Type B pancreatic cell (in vitro differentiated cells): ENCODE measurements at places on chromosomes 6 and 20.

DNA sequence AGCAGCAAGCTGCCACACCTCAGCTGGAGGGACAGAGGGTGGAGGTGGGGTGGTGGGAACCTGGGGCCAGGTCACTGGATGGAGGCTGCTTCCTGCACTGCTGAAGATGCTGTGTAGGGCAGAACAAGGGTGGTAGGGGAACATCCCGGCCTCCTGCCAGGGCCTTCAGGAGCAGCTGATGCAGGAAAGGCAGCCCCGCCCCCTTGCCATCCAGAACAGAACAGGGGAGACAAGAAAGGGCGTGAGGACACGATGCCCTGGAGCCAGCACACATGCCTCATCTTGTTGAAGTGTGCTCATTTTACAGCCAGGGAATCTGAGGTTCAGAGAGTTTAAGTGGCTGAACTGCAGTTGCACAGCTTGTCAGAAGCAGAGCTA is 43.1 kb upstream of the PHACTR3 start:
- no peak overlapping the region for H3K27ac ChIP-seq
- no peak for DNase-seq
- no peaks in the 10 kb centered on the region for H3K4me1 ChIP-seq
- H3K36me3 ChIP-seq = no peaks in the 10 kb centered on the region
- H3K27me3 ChIP-seq = peaks cover 31% of the 10 kb centered on the region

DNA sequence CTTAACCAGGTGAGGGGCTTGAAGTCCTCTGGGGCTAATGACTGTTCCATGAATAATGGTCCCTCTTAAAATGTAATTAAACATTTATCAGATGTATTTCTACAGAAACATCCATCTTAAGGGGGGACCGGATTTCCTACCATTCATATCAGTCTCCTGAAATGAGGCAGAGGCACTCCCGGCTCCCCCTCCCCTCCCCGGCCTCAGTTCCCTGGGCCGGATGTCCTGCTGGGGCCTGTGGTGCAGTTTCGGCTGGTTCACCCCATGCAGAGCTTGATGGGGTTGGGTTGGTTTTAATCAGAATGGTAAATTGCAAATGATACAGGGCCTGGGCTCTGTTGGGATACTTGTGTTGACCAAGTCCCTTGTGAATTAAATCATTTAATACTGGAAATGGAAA is 349.4 kb downstream of the PREX1 start:
- H3K36me3 ChIP-seq = no peaks in the 10 kb centered on the region
- no peak for DNase-seq
- H3K4me1 ChIP-seq = peaks cover 24% of the 10 kb centered on the region
- H3K27ac ChIP-seq = no peak overlapping the region
- no peak overlapping the region for H3K4me3 ChIP-seq

- peak overlapping the region; percentile 93 for H3K4me3 ChIP-seq
- H3K27ac ChIP-seq = peak overlapping the region; percentile 90
These were observed 763 bp downstream of the C6orf47 start for GRCh38 chr6:31659649-31660380.

DNA sequence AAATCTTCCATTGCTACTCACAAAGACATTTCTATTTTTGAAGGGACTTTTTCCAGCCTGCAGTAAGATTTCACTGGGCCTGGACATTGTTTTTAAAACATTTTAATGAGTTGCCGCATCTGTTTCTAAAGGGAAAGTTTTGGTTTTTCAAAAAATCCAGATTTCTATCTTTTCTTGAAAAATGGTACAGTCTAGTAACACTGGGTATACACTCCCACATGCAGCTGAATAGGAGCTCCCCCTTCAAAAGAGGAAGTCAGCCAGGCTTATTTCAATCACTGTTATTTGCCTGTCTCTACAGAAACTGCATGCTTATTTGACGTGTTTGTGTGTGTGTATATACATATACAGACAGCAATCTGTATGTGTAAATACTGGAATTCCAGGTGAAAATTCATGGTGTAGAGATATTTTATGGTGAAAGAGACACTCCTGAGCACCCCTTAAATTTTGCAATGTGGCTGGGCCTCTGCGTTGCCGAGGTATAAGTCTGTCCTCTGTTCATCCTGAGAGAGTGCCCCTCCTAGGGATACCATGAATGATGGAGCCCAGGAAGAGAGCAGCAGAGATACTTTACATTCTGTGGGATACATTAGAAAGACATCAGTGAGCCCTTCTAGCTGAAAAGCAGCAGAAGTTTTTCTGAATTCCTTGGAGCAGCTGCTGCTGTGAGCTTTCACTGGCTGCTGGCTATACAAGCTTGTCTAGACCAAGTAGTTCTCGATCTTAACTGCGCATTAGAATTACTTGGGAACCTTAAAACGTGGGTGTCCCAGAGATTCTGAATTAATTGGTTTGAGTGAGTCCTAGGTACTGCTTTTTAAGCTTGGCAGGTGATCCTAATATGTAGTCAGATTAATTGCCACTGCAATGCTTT is 12.0 kb upstream of the ABRACL start:
- H3K4me3 ChIP-seq = no peak overlapping the region
- no peaks in the 10 kb centered on the region for H3K36me3 ChIP-seq
- H3K4me1 ChIP-seq = peaks cover 6% of the 10 kb centered on the region

DNA sequence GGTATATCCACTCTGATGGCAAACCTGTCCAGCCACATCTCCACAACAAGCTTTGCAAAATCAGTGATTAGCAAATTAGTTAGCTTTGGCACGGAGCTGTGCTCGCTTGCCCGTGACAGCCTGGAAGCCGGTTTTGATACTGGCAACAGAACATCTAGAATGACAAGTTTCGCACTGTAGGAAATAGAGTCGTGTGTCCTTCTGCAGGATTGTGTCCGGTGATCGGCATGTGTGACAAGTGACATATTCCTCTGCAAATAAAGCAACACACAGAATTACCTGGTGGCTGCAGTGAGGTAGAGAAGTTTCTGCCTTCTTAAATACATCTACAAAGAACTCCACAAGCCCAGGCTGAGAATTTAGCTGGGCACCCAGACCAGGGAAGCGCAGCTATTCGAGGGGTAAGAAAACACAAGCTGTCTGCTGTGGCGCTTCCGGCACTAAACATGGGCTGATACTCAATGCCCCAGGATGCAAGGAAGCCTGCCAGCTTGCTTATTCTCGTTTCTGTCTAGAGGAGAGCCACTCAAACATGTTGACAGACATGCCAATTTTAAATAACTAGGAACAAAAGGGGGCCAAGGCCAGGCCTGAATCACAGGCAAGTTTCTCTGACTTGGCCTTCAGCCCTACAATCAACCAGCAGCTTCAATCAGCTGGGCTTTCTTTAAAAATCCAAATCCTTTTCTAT is 22.2 kb downstream of the EIF2S2 start:
- H3K27me3 ChIP-seq = no peaks in the 10 kb centered on the region
- no peaks in the 10 kb centered on the region for H3K4me1 ChIP-seq
- no peak overlapping the region for H3K4me3 ChIP-seq
- peaks cover 61% of the 10 kb centered on the region for H3K36me3 ChIP-seq

GRCh38 chr6:75147512-75147911 is 58.3 kb downstream of the COL12A1 start:
- H3K4me1 ChIP-seq = no peaks in the 10 kb centered on the region
- no peak for DNase-seq
- no peaks in the 10 kb centered on the region for H3K27me3 ChIP-seq
- no peak overlapping the region for H3K4me3 ChIP-seq
- no peak overlapping the region for H3K27ac ChIP-seq
- no peaks in the 10 kb centered on the region for H3K36me3 ChIP-seq

GRCh38 chr20:2851086-2851485 is 10.5 kb downstream of the VPS16 start:
- H3K27me3 ChIP-seq = no peaks in the 10 kb centered on the region
- peaks cover 7% of the 10 kb centered on the region for H3K4me1 ChIP-seq
- H3K4me3 ChIP-seq = no peak overlapping the region

DNA sequence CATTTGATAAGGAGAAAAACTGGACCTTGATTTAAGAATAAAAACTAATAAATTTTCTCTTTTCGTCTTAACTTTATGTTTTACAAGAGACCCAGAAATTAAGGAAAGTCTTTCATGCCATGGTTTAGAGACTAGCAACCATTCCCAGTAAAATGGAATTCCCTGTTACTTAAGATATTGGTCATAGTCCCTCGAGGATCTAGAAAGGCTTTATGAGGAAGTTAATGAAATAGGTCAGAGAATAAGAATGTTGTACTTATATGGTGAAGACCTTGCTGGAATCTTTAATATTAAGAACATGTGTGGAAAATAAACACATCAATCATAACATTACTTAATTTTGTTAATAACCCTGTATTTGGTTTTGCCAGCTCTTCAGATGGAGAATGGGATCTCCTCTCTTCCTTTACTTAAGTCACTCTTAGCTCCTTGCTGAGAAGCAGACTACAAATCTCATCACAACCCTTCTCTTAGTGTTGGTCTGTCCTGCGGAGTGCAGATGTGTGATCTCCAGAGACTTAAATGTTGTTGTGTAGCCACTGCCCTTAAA is 382.9 kb downstream of the QKI start:
- no peak overlapping the region for H3K4me3 ChIP-seq
- H3K27ac ChIP-seq = no peak overlapping the region
- H3K36me3 ChIP-seq = no peaks in the 10 kb centered on the region
- no peaks in the 10 kb centered on the region for H3K4me1 ChIP-seq
- no peaks in the 10 kb centered on the region for H3K27me3 ChIP-seq
- DNase-seq = no peak

DNA sequence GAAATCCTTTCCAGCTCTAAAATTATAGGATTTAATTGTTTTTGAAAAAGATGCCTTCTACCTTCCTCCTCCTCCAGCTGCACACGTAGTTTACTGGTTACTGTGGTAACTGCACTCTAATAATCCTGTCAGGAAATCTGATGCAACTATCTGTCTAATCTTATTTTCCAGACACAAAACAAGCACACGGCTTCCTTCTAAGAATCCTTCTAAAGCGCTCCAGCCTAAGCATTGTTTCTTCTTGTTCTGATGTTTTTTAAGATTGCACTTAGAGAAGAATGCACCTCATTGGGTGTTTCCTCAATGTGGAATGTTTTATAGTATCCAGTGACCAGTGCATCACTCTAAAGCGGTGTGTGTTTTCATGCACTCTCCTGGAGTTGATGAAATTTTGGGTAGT is 63.6 kb downstream of the CARMIL1 start:
- no peak for DNase-seq
- H3K27ac ChIP-seq = no peak overlapping the region
- H3K4me1 ChIP-seq = peaks cover 5% of the 10 kb centered on the region

DNA sequence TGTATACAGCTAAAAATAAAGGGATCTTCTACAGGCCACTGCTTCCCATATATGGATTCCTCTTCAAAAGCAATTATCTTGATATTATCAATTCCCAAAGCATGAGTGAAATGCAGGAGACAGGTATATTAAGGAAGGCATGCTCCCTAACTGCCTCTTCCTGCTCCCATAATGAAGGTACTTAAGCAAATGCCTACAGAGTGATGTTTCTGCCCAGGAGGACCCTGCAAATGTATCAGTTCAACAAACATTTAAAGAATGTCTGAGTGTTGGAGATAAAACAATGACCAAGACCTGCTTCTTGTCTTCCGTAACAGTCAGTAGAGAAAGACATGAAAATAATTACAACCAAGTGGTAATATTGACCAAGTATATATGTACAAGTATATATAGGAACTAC is 4.2 kb downstream of the UBE2J1 start:
- H3K27ac ChIP-seq = peak overlapping the region; percentile 57

DNA sequence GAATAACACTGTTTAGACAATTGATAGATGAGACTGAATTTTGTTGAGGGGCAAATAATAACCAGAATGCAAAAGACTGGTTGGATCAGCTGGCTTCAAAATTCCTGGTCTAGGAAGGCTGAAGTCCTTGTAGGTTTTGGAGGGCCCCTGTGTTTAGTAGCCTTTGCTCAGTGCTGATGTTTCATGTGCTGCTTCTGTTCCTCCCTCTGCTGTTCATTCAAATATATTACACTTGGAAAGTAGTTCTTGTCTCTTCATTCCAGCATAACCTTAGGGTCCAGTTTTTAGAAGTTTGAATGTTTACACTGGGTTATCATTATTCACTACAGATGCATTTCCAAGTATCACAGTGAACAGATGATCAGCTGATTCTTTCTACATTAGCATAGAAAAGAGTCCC is 72.5 kb downstream of the FLRT3 start:
- no peak for DNase-seq
- no peak overlapping the region for H3K27ac ChIP-seq
- no peaks in the 10 kb centered on the region for H3K36me3 ChIP-seq
- H3K27me3 ChIP-seq = no peaks in the 10 kb centered on the region
- H3K4me1 ChIP-seq = no peaks in the 10 kb centered on the region

DNA sequence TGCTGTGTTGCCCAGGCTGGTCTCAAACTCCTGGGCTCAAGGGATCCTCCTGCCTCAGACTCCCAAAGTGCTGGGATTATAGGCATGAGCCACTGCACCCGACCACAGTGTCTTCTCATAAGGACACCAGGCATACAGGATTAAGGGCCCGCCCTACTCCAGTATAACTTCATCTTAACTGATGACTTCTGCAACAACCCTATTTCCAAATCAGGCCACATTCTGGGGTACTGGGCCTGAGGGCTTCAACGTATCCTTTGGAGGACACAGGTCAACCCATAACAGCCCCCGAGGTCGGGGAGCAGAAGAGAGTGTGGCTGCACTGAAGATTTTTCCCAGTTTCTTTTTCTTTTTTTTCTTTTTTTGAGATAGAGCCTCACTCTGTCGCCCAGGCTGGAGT is 39.7 kb downstream of the SUN5 start:
- peak; percentile 51 for DNase-seq
- H3K4me1 ChIP-seq = peaks cover 10% of the 10 kb centered on the region
- H3K27me3 ChIP-seq = no peaks in the 10 kb centered on the region
- H3K4me3 ChIP-seq = no peak overlapping the region
- no peaks in the 10 kb centered on the region for H3K36me3 ChIP-seq

GRCh38 chr6:134065706-134066105 is 13.3 kb upstream of the SLC2A12 start:
- DNase-seq = no peak
- H3K36me3 ChIP-seq = no peaks in the 10 kb centered on the region
- peaks cover 14% of the 10 kb centered on the region for H3K4me1 ChIP-seq
- H3K27me3 ChIP-seq = no peaks in the 10 kb centered on the region
- H3K4me3 ChIP-seq = no peak overlapping the region

DNA sequence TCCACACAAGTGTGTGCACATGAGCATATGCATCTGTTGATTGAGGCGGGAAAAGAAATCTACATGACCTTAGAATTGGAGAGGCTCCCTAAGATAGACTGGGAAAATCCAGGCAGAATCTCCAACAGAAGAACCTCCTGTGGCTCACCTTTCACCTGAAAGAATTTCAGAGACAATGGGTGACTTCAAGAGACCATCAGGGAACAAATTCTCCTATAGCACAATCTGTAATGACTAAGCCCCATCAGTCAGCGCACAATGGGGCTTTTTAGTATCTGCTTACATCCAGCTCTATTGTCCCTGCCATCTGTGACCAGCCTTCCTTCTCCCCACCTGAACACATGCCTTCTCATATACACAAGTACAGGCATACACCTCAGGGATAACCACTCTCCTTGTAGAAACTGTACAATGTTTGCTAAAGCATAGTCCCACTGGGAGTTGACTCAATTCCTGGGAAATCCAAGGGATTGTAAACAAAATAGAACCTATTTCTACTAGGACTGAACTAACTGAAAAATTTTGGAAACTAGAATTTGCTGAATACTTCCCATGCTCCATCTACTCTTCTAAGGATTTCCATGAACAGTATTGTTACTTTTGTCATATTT is 150.8 kb upstream of the STXBP5 start:
- peaks cover 4% of the 10 kb centered on the region for H3K4me1 ChIP-seq
- H3K4me3 ChIP-seq = no peak overlapping the region
- H3K27ac ChIP-seq = no peak overlapping the region
- no peak for DNase-seq
- no peaks in the 10 kb centered on the region for H3K36me3 ChIP-seq

- H3K27me3 ChIP-seq = no peaks in the 10 kb centered on the region
- H3K27ac ChIP-seq = no peak overlapping the region
- no peaks in the 10 kb centered on the region for H3K4me1 ChIP-seq
- H3K4me3 ChIP-seq = no peak overlapping the region
- no peak for DNase-seq
These were observed 173.5 kb upstream of the IRAK1BP1 start for GRCh38 chr6:78693835-78694234.
